Natural killer cell treated with Interleukin-12 subunit alpha and Interleukin-12 subunit beta and Interleukin-15 and Interleukin-18, amount 100 ng/mL, for 72 hours (primary cell): ENCODE measurements at places on chromosomes 4 and X. TPM values are rescaled to one million over a fixed set of nuclear protein-coding genes. Genes with fewer than 3 reads are reported as not detected.

The SPINK2 gene
- total RNA-seq = not detected

The SPARCL1 gene
- total RNA-seq = not detected

The MSL3 gene
- total RNA-seq = 34.9 TPM

The USP38 gene
- 31.8 TPM for total RNA-seq

The FGA gene
- total RNA-seq = not detected

The CENPVL1 gene
- total RNA-seq = not detected

The NHSL2 gene
- total RNA-seq = 0.67 TPM

The RGN gene
- not detected for total RNA-seq

The KLHL34 gene
- not detected for total RNA-seq

The ATP8A1 gene
- 20.5 TPM for total RNA-seq

DNA sequence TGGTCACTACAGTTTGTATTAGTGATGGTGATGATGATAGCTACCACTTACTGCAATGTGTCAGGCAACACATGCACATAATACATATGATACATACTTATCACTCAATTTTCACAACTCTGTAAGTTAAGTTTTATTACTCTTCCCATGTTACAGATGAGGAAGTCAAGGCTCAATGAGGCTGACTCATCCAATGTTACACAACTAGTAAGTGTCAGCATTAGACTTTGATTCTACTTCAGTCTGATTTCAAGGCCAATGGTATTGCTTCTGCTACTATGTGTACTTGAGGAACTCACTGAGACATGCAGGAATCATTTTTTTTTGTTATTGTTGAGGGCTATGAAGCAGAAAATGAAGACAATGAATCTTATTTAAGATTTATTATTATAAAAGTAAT lies 96.4 kb upstream of the TRPC5OS start:
- no peak for DNase-seq

GRCh38 chr4:21102667-21103066 lies 402.4 kb downstream of the PACRGL start:
- DNase-seq = no peak

DNA sequence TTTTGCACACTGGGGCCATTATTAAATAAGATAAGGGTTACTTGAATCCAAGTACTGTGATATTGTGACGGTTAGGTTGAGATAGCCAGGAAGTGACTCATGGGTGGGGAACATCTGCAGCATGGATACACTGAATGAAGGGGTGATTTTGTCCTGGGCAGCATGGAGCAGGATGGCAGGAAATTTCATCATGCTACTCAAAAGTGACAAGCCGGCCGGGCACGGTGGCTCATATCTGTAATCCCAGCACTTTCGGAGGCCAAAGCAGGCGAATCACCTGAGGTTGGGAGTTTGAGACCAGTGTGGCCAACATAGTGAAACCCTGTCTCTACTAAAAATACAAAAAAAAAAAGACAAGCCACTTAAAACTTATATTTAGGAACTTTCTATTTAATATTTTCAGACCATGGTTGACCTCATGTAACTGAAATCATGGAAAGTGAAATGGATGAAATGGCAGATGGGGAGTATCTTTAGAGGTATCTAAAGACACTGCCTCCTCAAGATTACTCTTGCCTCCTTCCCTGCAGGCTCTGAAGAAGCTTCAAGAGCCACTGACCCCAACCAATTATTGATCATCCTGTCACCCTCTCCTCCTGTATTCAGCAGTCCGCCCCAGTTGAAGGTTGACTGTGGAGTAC lies 3.9 kb upstream of the TRIM60 start:
- no peak for DNase-seq

GRCh38 chr4:14083150-14083549 lies 455.6 kb upstream of the BOD1L1 start:
- DNase-seq = no peak

GRCh38 chr4:158812133-158812532 lies 43.3 kb downstream of the FNIP2 start:
- no peak for DNase-seq

GRCh38 chr4:40722576-40723161 lies 27.1 kb upstream of the NSUN7 start:
- DNase-seq = peak; percentile 67

- DNase-seq = no peak
These were observed 31.4 kb downstream of the RGS12 start for GRCh38 chr4:3324093-3324815.

- no peak for DNase-seq
These were observed 53.9 kb downstream of the DMP1 start for GRCh38 chr4:87704001-87704400.

DNA sequence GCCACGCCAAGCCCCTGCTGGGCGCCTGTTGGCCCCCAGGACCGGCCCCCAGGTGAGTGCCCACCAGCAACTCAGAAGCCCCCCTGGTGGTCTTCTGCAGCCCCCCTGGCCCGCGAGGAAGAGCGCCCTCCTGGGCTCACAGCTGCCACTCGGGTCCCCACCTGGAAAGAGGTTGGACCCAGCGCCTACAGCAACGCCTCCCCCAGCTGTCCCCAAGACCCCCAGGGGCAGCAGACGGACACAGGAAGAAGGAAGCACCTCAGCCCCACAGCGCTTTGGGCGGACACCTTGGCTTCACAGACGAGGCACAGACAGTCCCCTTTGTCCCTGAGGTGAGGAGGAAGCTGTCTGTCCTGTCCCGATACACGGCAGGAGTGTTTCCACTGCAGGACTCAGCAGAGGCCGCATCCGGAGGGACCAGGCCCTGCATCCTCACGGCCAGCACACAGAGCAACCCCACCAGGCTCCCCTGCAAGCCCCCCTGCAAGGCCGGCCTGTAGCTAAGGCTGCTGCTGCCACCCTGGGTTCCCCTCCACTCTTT lies 115.6 kb upstream of the NKX1-1 start:
- DNase-seq = no peak

DNA sequence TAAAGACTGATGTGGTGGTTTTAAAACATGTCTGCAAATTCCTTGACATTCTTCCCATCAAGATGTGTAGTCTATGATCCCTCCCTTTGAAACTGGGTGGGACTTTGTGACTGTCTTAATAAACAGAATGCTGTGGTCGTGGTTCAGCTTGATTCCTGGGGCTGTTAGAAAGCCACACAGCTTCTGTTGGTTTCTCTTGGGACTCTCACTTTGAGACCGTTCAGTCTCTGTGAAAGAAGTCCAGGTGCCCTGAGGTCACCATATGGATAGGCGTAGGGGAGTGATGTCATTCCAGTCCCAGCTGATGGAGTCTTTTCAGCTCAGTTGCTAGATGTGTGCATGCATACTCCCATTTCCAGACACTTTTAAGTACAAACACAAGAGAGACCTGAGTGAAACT lies 216.6 kb downstream of the KDR start:
- no peak for DNase-seq

- DNase-seq = no peak
These were observed 181.7 kb upstream of the AGTR2 start for GRCh38 chrX:115988825-115989224.

DNA sequence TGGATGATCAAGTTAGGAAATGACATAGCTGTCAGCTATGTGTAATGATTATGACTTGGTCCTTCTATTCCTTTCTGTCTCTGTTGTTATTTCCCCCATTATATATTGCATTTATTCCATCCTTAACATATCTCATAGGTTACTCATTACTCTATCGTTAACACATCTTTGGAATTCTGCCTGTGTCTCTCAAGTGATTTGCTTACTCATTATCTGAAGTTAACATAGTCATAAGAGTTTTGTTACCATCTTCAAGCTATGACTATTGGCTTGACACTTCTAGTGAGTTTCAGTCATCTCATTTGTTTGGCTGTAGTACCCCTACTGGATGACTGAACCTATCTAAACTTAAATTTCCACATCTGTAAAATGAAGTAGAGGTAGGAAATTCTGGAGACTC lies 286.1 kb upstream of the PPP1R2C start:
- DNase-seq = no peak

- DNase-seq = no peak
These were observed 24.8 kb downstream of the CPE start for GRCh38 chr4:165403637-165404036.

- no peak for DNase-seq
These were observed 63.7 kb upstream of the RPL34 start for GRCh38 chr4:108556588-108557200.

DNA sequence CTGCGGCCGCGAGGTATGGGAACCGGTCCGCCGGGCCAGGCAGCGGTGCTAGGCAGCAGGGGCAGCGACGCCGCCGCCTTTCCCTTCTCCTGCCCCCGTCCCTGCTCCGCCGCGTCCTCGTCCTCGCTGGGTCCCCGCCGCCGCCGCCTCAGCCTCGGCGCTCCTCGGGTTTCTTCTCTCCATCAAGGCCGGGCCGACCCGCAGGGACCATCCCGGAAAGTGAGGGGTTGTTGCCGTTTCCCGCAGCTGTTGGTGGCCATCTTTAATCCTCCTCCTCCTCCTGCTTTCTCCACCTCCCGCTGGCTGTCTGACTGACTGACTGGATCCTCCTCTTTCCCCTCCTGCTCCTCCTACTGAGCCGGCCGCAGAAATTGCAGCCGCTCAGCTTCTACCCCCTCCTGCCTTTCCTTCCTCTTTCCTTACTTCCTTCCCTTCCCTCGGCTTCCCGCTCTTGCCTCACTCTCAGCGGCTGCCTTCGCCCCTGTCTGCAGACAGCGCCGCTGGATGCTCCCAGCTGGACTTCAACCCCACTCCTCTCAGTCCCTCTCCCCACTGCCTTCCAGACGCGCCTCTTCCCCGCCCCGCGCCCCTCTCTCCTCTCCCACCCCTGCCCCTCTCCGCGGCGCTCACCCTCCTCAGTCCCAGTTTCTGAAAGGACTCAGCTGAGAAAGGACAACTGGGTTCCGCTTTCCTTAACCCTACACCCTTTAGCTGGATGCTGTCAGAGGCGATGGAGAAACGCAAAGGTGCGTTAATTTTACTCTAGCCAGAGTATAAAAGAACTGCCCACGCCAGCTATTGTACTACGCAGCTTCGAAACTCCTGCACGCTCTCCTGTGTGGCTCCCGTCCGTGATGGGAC lies at the start of gene WDFY3:
Gene WDFY3 (minus strand): TSS at position 309 of the 861 bp plus-strand sequence. CDS start 106,099 bp downstream, outside the sequence.
- no peak for DNase-seq

- no peak for DNase-seq
These were observed 77.9 kb downstream of the ADAM29 start for GRCh38 chr4:174996079-174996478.

GRCh38 chr4:104616401-104616820 lies 121.7 kb upstream of the CXXC4 start:
- no peak for DNase-seq

GRCh38 chr4:150256841-150257730 lies 178.8 kb downstream of the DCLK2 start:
- DNase-seq = no peak

- no peak for DNase-seq
These were observed 1704.7 kb upstream of the TENM3 start for GRCh38 chr4:180538384-180539057.
